ENCODE measurements at places on chromosomes 5 and 9. TPM values are rescaled to one million over a fixed set of nuclear protein-coding genes. Genes with fewer than 3 reads are reported as not detected.

HAVCR2 gene
- 5.9 TPM for total RNA-seq

RNF183 gene
- total RNA-seq: under 0.01 TPM

GABBR2 gene
- total RNA-seq: not detected

OTULINL gene
- total RNA-seq: 1.9 TPM

GPRIN1 gene
- total RNA-seq: under 0.01 TPM

ARHGEF39 gene
- total RNA-seq: 1.3 TPM

C5orf52 gene
- not detected for total RNA-seq

DIPK1B gene
- 227 TPM for total RNA-seq

IFNA21 gene
- not detected for total RNA-seq

NDUFS4 gene
- total RNA-seq: 45.8 TPM

PDCD1LG2 gene
- total RNA-seq: under 0.01 TPM

CCL21 gene
- total RNA-seq: not detected

NUTM2G gene
- total RNA-seq: not detected

CDKN2B gene
- under 0.01 TPM for total RNA-seq

C9 gene
- not detected for total RNA-seq

ANKRD20A1 gene
- 0.54 TPM for total RNA-seq

MRPL50 gene
- 6.7 TPM for total RNA-seq

DNA sequence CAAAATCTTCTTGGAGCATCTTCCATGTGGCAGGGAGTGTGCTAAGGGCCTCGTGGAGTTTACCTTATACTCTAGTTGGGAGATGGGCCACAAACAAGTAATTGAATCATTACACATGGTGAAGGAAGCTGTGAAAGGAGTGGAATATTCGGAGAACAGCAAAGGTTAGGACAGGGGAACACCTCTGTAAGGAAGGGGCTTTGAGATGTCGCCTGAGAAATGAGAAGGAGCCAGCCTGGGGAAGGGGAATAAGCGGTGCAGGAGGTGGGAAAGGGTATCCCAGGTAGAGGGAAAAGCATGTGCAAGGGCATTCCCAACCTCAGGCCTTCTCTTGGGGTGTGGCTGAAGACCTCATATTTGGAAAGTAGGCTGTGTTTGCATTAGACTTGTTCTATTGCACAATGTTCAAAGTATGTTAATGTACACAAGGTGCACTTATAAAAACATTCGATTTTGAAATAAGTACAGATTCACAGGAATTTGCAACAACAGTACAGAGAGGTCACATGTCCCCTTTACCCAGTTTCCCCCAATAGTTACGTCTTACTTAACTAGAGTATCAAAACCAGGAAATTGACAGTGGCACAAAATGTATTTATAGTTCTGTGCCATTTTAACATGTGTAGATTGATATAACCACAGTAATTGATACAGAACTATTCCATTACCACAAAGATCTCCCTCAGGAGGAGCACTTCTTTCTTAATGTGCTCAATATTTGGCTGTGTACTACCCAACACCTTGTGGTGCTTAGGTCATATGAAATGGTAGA, 2.4 kb upstream of the STOM start:
- DNase-seq: no peak

GRCh38 chr5:11531811-11532555, 372.3 kb downstream of the CTNND2 start:
- no peak for DNase-seq

DNA sequence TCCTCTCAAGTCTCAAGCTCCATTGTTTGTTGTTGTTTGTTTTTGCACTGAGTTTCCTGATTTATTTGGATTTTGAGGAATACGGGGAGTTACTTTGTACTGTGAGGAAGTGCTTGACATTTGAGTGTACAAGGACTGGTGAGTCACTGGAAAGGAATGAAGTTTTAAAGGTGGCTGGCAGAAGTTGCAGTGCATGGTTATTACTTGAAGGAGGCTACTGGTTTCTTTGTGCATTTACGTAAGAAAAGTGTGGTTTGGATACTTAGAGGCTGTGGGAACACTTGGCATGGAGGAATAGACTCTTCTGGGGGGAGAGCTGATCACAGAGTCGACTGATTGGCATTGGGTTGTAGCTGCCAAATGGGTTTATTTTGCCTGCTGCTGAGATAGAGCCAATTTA, 919.0 kb downstream of the TAF11L14 start:
- no peak for DNase-seq

DNA sequence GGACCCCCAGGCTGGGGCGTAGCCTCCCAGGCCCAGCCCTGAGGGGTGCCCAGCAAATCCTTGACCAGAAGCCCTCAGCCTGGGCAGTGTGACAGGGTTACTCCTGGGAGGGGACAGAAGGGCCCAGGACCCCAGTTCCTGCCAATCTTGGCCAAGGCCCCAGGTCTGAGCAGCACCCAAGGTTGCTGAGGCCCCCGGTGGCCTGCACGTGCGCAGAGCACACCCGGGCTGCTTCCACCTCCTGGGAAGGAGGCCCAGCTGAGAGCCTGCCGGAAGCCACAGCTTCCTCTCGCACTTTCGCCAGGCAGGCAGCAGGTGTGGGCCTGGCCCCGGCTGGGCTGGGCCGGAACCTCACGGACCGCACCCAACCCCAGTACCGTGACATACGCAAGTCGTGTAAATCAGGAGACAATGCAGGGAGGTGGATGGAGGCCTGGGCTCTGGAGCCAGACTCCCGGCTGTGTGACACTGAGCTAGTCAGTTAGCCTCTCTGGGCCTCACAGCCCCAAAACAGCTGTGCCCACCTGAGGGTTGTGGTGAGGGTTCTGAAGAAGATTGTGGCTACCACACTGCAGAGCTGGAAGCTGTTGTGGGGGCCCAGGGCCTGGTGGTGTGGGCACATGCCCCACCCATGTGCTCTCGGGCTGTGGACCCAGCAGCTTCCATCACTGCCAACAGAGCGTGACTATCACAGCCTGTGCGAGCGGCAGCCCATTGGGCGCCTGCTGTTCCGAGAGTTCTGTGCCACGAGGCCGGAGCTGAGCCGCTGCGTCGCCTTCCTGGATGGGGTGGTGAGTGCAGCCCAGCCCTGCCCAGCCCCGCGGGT, 5.1 kb downstream of the GRK6 start:
- peak; percentile 89 for DNase-seq

GRCh38 chr9:123990427-123990826, 21.1 kb upstream of the LHX2 start:
- DNase-seq: no peak

GRCh38 chr5:124574521-124575436, 171.7 kb downstream of the ZNF608 start:
- DNase-seq: no peak

GRCh38 chr9:18994263-18994916, 38.6 kb downstream of the SAXO1 start:
- DNase-seq: no peak

- peak; percentile 0 for DNase-seq
Measured at GRCh38 chr5:164597293-164597900, 1092.0 kb downstream of the MAT2B start.

- DNase-seq: peak; percentile 43
Measured at GRCh38 chr5:64811050-64811640, 42.4 kb downstream of the CWC27 start.

DNA sequence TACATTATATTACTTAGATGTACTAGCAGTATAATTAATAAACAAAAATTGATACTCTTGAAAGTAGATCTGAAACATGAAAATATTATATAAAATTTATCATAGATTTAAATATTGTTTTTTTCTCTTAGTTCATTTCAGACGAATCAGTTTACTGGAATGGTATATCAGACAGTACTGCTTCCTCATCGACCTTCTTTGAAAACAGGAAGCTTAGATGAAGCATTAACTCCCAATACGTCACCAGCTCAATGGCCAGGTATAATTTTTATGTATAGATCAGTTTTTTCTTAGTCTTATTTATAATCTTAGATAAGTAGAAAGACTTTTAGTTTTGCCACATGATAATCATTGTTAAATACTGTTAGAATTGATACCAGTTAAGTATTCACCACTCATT, 106.3 kb downstream of the DMXL1 start:
- DNase-seq: no peak

- no peak for DNase-seq
Measured at GRCh38 chr5:144237851-144238250, 67.2 kb downstream of the KCTD16 start.

GRCh38 chr9:38090170-38090569, 21.1 kb upstream of the SHB start:
- no peak for DNase-seq

DNA sequence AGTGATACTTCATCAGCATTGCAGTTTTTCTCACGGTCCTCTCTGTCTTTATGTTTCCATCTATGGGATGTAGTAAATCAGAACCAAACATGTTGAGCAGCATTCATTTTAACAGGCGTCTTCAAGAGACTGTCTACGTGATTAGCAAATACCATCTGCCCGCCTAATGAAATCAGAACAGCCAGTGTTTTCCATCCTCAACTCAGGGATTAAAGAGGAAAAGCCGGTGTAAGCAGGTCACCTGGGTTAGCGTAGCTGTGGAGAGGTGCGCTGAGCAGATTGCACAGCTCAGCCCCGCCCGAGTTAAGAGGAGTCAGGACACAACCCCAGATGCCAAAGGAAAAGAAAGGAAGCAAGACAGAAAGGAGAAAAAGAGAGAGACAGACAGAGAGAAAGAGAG, 54.3 kb upstream of the ANKRD33B start:
- no peak for DNase-seq

DNA sequence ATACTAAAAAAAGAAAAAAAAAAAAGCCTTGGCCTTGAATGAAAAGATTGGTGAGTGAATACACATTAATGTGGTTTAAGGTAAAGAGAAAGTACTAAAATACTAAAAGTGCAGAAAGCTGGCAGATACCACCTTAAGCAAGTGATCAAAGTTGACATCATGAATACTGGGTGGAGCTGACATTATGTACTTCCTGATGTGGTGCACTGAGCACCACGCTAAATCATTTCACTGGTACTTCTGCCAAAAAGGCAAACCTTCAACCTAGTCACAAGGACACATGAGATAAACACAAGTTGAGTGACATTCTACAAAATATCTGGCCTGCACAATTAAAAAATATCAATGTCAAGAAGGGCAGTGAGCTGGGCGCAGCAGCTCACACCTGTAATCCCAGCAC, 33.8 kb upstream of the PANK3 start:
- peak; percentile 9 for DNase-seq

GRCh38 chr5:131322926-131323325, 59.1 kb downstream of the CDC42SE2 start:
- no peak for DNase-seq

- no peak for DNase-seq
Measured at GRCh38 chr9:13322828-13323550, 43.5 kb upstream of the MPDZ start.

DNA sequence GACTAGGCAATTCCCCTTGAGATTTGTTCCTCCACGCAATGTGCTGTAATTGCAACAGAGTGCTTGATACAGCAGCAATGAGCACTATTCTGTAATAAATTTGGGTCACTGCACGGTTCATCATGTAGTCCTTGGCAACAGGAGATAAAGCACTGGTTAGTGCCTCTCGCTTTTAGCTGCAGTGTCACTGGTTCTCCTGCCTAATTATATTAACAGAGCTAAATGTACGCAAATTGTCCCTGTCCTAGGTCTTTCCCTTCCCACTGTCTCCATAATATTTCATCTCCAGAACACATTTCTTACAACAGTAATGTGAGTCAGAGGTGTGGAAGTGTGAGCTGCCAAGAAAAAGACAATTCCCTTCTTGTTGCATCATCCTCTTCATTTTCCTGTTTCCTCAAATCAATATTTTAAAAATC, 553.1 kb downstream of the ZNF608 start:
- no peak for DNase-seq

- DNase-seq: no peak
Measured at GRCh38 chr5:153626836-153627235, 136.4 kb downstream of the GRIA1 start.

DNA sequence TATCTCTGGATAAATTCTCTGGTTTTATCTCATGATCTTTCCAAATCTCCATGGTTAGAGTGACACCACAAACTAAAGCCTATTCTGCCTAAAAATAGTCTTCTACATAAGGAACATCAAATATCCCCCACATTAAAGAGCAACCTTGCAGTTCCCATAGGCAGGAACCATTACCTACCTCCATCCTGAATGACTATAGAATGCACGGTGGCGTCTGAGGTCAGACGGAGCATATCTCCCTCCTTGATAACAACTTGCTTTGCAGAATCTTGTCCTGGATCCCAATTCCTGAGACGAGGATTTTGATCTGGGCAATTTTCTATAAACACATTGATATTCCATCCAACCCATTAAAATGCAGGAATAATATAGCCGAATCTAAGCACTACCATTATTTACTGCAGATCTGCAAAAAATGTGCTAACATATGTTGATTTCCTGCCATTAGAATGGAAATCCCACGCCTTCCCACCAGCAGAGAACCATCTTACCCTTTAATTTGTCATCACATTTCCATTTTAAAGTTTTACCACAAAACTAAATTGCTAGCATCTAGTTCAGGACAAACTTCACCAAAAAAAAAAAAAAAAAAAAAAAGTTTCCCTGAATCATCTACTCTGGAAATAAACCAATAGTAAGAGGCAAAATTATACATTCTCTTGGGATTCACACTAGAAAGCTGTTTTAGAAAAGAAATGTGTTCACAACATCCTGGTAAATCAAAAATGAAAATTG, 22.1 kb downstream of the CEMIP2 start:
- no peak for DNase-seq

- peak; percentile 14 for DNase-seq
Measured at GRCh38 chr9:23821375-23822181, 4.5 kb downstream of the ELAVL2 start.

GRCh38 chr5:160773646-160774410, 78.2 kb downstream of the ATP10B start:
- DNase-seq: no peak

GRCh38 chr5:135839566-135839965, 5.1 kb downstream of the SLC25A48 start:
- no peak for DNase-seq

DNA sequence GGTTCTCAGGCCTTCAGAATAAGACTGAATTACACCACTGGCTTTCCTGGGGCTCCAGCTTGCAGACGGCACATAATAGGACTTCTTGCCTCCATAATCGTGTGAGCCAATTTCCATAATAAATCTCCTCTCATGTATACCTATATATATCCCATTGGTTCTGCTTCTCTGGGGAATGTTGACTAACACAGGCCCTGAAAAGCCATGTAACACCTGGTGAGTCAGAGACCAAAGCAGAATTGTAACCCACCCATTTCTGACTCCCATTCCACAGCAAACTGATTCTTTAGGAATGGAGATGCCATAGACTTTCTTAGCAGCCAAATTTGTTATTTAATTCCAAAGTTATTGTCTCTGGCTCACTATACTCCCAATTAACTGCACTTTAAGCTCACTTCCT, 85.4 kb upstream of the AGXT2 start:
- no peak for DNase-seq

DNA sequence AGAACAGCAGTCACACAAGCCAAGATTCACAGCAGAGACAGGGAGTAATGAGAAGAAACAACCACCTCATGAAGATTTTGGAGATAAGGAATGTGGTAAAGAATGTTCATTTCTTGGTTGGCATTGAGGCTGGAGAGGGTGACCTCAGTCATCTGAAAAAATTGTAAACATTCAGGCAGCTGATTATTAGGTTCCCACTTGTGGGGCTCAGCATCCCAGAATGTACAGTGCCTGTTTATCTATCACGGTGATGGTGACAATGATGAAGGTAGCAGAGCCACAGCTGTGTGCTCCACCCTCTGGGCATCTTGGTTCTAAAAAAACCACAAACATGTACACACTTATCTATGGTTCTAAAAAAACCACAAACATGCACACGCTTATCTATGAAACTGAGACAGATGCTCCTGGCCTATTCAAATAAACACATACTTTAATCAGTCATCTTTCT, 143.9 kb upstream of the MOCS2 start:
- peak; percentile 39 for DNase-seq

Measured in hematopoietic multipotent progenitor cell (in vitro differentiated cells).